ENCODE measurements at places on chromosomes 16 and 17. TPM values are rescaled to one million over a fixed set of nuclear protein-coding genes. Genes with fewer than 3 reads are reported as not detected.

GRCh38 chr17:78960928-78961327, 18.8 kb downstream of the LGALS3BP start:
- DNase-seq: no peak

- no peak for DNase-seq
These were observed 12.7 kb downstream of the NDUFAF8 start for GRCh38 chr17:81251709-81252301.

GRCh38 chr17:45189009-45189408, 27.3 kb downstream of the HEXIM2 start:
- no peak for DNase-seq

GRCh38 chr16:15726715-15727114, 76.7 kb downstream of the NDE1 start:
- no peak for DNase-seq

GRCh38 chr16:84362471-84362941, 5.8 kb upstream of the ATP2C2 start:
- DNase-seq: no peak

Gene SOST
- total RNA-seq: not detected

Gene GNAO1
- 1.6 TPM for total RNA-seq

DNA sequence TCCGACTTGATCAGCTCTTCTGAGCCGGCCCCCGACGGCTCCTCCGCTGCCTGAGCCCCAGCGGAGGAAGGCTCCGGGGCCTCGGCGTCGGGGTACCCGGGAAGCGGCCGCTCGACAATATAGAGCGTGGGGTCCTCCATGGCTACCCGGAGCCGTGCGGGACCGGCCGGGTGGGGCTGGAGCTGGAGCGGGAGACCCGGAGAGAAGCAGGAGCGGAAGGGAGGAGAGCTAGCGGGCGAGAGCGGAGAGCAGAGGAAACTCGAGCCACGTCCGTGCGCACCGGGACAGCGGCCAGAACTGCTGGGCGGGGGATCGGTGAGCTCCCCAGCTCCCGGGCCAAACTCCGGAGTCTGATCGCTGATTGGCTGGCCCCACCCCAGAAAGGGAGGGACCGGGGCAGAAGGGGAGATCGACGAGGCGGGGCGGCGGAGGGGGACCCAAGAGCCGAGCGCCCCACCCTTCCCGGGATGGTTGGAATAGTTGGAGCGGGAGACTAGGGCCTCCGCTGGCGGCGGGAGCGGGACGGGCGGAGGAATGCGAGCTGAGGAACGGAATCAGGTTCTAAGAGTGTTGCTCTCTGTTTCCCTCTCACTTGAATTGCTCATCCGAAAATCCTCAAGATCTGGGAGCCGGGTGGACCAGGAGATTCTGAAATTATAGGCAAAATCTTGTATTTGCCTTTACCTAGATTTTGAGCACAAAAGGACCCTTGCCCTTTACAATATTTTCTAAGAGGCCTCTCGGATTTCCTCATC, at the start of gene CAVIN1:
CAVIN1 (minus strand) TSS at position 299 of the 755 bp plus-strand sequence; CDS start at position 140, 159 bp downstream.
- peak; percentile 100 for DNase-seq

Gene TEKT1
- 0.12 TPM for total RNA-seq

- no peak for DNase-seq
These were observed 155.8 kb downstream of the SNX29 start for GRCh38 chr16:12132290-12132689.

Gene HOXB3
- total RNA-seq: 30.0 TPM

Gene ADAMTS18
- total RNA-seq: not detected

DNA sequence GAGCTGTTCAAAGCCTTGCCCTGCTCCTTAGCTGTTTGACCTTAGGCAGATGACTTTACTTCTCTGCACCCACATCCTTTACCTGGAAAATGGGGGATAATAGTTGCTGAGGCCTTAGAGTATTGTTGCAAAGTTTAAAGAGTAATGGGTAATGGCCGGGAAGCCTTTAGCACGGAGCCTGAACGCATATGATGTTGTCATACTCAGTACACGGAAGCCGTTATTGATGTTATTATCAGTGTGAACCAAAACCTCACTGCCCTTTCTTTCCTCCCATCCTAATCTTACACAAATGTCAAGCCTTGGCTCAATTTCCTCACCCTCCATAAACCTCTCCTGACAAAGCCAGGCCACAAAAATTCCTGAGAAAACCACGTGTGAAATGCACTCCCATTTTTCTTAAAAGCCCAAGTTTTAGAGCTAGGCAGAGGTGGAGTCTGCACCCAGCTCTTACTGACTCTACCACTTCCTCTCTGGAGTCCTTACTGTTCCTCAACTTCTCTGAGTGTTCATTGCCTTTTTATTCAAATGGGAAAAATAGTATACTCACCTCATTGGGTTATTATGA, 67.3 kb upstream of the CACNG3 start:
- DNase-seq: no peak

Gene PRKCB
- total RNA-seq: 9.5 TPM

GRCh38 chr17:19706791-19707727, 9.3 kb downstream of the SLC47A2 start:
- DNase-seq: no peak

GRCh38 chr16:68082629-68083238, 2.4 kb upstream of the NFATC3 start:
- DNase-seq: no peak

- DNase-seq: no peak
These were observed 235.8 kb upstream of the NLRP1 start for GRCh38 chr17:5819921-5820685.

Gene SKAP1
- total RNA-seq: 1.9 TPM

- peak; percentile 20 for DNase-seq
These were observed 59.3 kb downstream of the ASIC2 start for GRCh38 chr17:33233811-33234177.

- no peak for DNase-seq
These were observed 14.7 kb downstream of the TMC5 start for GRCh38 chr16:19432429-19432828.

GRCh38 chr17:3993493-3994220, 29.4 kb upstream of the ATP2A3 start:
- no peak for DNase-seq
